Naive B cell (primary cell): ENCODE measurements at places on chromosomes 1 and 21.

- H3K27ac ChIP-seq, result peak overlapping the region; percentile 97
- H3K4me1 ChIP-seq, result peaks cover 19% of the 10 kb centered on the region
- peak overlapping the region; percentile 99 for H3K4me3 ChIP-seq
Measured at GRCh38 chr1:32393832-32394140, 455 bp downstream of the BSDC1 start.

- peaks cover 24% of the 10 kb centered on the region for H3K27me3 ChIP-seq
- H3K36me3 ChIP-seq, result no peaks in the 10 kb centered on the region
- no peak overlapping the region for H3K27ac ChIP-seq
- peak; percentile 49 for DNase-seq
- H3K4me1 ChIP-seq, result peaks cover 35% of the 10 kb centered on the region
Measured at GRCh38 chr1:199041173-199041914, 402.5 kb downstream of the PTPRC start.

GRCh38 chr1:204075890-204076846, 3.3 kb downstream of the SOX13 start:
- peaks cover 51% of the 10 kb centered on the region for H3K27me3 ChIP-seq
- DNase-seq, result no peak
- H3K4me1 ChIP-seq, result peaks cover 14% of the 10 kb centered on the region
- H3K4me3 ChIP-seq, result peak overlapping the region; percentile 42
- no peaks in the 10 kb centered on the region for H3K36me3 ChIP-seq
- no peak overlapping the region for H3K27ac ChIP-seq

DNA sequence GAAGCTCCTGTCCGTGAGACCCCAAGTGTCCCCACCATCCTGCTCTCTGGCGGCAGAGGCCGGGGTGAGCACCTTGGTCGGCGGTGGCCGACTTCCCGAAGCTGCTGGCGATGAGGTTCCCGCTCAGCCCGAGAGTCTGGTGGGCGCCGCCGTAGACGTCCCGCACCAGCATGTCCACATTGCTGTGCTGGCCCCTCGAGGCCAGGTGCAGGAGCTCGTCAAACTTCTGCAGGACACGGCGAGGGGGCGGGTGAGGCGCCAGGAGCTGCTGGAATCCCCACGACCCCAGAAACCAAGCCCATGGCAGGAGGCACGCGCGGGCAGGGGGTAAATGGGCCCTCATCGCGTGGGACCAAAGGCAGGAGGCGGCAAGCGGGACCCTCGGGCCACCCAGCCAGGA, 6.7 kb downstream of the PANK4 start:
- H3K4me3 ChIP-seq, result no peak overlapping the region
- no peak overlapping the region for H3K27ac ChIP-seq
- no peak for DNase-seq
- peaks cover 16% of the 10 kb centered on the region for H3K4me1 ChIP-seq
- peaks cover 7% of the 10 kb centered on the region for H3K36me3 ChIP-seq

DNA sequence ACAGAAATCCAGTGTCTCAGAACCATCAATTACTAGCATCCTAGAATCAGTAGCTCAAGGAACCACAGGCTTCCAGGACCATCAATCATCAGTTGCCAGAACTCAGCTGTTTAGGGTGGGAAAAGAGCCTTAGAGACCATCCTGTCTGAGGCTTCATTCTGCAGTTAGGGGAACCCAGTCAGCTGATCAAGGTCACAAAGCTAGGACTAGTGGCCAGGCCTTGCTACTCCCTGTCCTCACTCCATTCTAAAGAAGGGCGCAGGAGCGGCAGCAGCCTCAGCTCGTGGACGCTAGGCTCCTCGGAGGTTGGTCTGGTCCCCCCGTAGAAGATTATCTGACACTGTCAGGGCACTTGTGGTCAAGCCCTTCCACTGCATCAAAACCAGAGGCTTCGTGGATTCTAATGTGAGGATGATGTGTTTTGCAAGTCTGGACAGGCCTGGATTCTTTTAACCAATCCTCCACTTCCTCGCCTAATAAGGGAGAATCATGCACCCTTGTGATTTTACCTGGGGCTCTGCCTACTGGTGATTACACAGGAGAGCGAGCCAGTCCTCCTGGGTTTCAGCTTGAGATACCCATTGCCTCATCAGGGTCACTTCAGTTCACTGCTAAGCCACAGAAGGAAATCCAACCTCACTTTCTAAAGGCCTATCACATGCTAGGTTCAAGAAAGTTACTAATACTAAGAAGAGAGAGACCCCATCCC, 41.7 kb upstream of the IFFO2 start:
- H3K36me3 ChIP-seq, result peaks cover 4% of the 10 kb centered on the region
- no peak overlapping the region for H3K4me3 ChIP-seq
- H3K27ac ChIP-seq, result no peak overlapping the region
- peaks cover 41% of the 10 kb centered on the region for H3K27me3 ChIP-seq

- DNase-seq, result no peak
- no peaks in the 10 kb centered on the region for H3K27me3 ChIP-seq
- no peak overlapping the region for H3K4me3 ChIP-seq
- peaks cover 18% of the 10 kb centered on the region for H3K36me3 ChIP-seq
- peak overlapping the region; percentile 5 for H3K27ac ChIP-seq
Measured at GRCh38 chr21:33451634-33452071, 28.1 kb downstream of the TMEM50B start.

GRCh38 chr1:185059950-185060571, 14.7 kb downstream of the RNF2 start:
- no peak for DNase-seq
- peaks cover 69% of the 10 kb centered on the region for H3K4me1 ChIP-seq
- no peaks in the 10 kb centered on the region for H3K36me3 ChIP-seq
- no peak overlapping the region for H3K4me3 ChIP-seq
- peak overlapping the region; percentile 26 for H3K27ac ChIP-seq
- no peaks in the 10 kb centered on the region for H3K27me3 ChIP-seq

DNA sequence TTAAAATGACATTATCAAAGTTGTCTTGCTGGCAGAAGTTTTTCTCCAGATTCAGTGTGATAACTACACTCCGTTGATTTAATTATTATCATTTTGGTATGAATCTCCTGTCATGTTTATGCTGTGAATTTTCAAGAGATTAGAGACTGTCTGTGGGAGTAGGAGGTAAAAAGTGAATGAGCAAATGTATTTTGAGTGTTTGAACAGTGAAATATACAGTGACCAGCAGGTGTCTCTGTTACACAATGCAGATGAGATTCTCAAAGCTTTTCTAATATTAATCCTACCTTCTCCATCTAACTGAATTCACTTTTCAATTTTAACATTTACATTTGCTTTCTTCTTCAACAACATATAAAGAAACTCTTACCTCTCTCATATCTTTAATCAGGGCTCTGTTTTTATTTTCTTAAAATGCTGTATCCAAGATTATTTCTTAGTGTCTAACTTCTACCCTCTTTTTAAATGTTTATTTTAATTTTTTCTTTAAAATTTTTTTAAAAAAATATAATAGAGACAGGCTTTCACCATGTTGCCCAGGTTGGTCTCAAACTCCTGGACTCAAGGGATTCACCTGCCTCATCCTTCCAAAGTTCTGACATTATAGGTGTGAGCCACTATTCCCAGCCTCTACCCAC, 20.9 kb upstream of the HSPA13 start:
- peak; percentile 25 for DNase-seq
- no peaks in the 10 kb centered on the region for H3K27me3 ChIP-seq
- H3K36me3 ChIP-seq, result no peaks in the 10 kb centered on the region
- H3K4me1 ChIP-seq, result no peaks in the 10 kb centered on the region
- H3K4me3 ChIP-seq, result no peak overlapping the region

DNA sequence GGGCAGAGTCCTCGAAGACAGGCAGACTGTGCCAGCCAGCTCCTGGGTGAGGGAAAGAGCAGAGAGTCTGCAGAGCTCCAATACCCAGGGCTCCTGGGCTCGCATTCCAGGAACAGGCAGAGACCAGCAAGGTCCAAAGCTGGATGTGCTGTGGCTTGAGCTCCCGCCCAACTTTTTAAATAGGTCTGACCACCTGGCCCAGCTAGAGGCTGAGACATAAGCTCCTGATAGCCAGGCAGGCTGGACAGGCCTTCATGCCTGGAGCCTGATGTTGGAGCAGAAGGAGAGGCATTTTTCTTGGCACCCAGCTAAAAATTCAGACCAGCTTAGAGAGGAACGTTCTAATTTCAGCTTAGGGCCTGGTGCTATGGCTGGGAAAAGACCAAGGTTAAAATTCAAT, 178.4 kb upstream of the TMEM51 start:
- no peak overlapping the region for H3K4me3 ChIP-seq
- H3K27me3 ChIP-seq, result peaks cover 5% of the 10 kb centered on the region
- H3K27ac ChIP-seq, result no peak overlapping the region

DNA sequence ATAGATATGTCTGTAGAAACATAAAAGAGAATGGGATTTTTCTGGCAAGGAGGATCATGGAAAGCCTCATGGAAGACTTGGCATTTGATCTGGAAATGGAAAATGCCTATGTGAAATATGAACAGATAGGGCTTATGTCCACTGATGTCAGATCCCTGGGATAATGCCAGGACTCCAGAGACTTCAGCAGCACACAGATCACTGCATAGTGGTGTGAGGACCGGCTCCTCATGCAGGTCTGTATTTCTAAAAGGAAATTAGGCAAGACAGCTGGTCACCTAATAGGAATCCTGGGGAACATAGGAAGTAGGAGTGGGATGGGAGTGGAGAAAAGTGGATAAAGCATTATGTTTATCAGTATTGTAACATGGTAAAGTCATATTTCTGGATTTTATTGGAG, 56.8 kb upstream of the IPO9 start:
- no peak overlapping the region for H3K4me3 ChIP-seq
- no peak overlapping the region for H3K27ac ChIP-seq
- no peaks in the 10 kb centered on the region for H3K4me1 ChIP-seq
- H3K36me3 ChIP-seq, result peaks cover 7% of the 10 kb centered on the region
- no peaks in the 10 kb centered on the region for H3K27me3 ChIP-seq
